GDM1 (cell line): ENCODE measurements at places on chromosomes 11 and 22.

DNA sequence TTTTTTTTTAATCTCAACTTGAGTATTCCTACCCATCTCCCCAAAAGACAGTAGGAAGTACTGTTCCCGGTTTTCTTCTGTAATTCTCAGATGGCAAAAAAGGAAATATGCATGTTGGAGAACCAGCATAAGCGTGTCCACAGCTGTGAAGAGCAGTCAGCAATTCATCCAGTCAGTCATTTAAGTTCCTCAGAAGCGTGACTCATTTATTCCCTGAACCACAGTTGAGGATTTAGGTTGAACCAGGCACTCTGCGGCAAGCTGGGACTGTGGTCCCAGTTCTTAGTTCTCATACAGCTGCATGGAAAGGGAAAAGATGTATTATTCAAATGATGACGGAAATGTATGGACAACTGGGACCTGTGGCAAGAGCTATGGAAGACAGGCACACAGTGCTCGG lies 61.0 kb upstream of the MYO18B start:
- DNase-seq, result no peak

GRCh38 chr11:121887976-121888557 lies 227.9 kb downstream of the BLID start:
- DNase-seq, result no peak

DNA sequence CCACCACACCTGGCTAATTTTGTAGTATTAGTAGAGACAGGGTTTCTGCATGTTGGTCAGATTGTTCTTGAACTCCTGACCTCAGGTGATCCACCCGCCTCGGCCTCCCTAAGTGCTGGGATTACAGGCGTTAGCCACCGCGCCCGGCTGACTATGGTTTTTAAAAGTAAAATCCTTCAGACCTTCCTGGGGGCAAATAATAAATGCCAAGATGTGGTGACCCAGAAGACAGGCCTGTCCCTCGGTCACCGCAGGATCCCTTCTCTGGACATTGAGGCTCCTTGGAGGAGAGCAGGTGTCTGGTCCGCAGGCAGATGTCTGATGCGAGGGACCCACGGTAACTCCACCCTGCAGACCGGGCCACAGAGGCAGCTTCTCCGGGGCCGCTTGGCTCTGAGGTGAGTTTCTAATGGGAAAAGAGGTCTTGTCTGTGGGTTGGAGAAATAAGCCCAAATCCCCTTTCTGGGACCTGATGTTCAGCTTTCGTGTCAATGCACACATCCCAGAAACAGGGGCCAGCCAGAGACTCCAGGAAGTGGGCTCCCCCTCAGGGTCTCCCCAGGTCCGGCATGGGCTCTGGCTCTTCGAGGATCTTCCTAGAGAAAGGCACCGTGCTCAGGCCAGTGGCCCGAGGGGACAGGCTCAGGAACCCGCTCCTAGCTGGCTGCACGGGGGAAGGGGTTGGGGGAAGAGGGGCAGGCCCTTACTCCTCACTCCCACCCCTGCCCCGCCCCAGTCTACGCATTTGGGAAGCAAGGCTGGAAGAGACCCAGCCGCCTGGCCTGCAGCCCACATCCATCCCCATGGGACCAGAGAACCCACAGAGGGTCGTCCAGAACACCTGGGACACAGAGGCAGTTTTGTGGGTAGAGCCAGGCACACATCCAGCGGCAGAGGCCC lies 100.6 kb downstream of the WNT7B start:
- no peak for DNase-seq

DNA sequence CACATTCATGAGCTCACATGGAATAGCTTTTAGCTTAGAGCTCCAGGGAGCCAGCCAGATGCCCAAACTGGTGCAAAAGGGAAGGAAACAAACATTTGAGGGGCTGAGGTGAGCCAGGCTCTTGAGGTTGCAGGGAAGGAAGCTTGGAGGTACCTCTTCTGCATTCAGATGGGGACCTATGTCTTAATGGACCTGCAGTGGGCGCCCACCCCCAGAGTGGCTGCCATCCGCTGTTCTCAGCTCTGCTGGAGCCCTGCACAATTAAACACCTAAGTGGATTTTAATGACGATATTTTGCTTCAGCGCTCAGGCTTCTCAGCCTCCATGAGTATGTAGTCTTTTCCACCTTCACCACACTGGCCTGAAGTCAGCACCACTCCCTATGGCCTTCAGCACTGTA lies 100.8 kb downstream of the LDLRAD3 start:
- no peak for DNase-seq

DNA sequence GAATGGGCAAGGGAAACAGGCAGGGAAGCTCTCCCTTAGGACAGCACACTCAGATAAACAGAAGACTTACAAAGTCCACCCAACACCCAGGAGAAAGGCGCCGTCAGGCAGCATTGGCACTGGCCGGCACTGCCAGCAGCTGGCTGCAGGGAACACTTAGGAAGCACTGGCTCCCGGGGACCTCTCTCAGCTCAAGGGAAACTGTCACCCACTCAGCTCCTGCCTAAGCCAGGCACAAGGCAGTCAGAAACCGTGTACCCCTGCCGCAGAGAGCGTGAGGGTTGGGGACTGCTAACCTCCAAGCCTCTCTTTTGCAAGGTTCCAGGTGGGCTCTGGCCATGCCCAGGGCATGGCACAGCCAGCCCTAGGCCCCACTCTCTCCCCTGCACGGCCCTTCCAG lies 64.7 kb downstream of the DGCR2 start:
- no peak for DNase-seq

DNA sequence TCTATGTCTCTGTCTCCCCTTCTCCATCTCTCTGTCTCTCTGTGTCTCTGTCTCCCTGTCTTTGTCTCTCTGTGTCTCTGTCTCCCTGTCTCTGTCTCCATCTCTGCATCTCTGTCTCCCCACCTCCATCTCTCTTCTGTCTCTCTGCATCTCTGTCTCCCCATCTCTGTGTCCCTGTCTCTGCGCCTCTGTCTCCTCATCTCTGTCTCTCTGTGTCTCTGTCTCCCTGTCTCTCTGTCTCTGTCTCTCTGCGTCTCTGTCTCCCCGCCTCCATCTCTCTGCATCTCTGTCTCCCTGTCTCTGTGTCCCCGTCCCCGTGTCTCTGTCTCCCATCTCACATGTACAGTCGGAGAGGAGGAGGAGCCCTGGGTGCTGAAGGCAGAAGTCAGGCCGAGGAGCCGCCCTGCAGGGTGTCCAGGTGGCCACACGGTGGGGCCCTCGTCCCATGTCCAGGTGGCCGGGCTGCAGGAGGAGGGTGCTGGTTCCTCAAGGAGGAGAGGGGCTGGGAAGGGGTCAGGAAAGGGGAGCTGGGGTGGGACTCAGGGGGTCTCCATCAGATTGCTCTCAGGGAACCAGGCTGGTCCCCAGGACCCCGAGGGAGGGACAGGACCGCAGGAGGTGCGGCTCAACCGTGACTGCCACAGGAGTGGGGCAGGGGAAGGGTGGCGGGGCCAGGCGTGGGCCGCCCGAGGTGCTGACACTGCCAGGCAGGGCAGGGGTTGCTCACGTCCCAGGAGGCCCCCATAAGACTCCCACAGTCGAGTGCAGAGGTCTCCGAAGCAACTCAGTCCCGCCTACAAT lies 25.6 kb upstream of the TH start:
- peak; percentile 71 for DNase-seq

DNA sequence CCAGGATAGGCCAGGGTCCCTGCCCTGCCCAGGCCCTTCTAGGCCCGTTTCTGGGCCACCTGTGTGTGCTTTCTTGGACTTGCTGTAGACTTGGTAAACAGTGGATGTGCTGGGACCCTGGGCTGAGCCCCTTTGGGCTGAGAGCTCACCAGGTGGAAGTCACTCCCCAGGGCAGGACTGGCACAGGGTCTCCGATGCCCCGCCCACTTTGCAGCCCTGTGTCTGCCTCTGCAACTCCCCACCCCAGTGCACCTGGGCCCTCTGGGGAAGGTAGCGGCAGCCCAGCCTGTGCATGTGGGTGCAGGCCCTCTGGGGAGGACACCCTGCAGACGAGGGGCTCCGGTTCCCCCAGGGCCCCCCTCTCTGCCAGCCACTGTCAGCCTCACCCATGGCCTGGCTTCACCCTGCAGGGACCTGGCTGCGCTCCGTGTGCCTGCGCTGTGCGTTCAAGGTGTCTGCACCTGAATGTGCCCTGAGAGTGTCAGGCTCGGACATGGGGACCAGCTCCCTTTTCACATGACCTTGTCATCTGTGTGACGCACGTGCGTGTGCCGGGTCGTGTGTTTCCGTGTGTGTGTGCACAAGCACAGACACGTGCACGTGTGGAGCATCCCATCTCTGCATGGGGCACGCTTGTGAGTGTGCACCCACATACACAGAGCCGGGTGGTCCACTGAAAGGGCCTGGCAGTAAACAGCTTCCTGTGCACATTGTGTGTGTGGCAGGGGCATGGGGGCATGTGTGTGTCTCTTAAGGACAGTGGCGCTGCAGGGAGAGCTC lies 118.5 kb downstream of the KCNQ1OT1 start:
- DNase-seq, result no peak

DNA sequence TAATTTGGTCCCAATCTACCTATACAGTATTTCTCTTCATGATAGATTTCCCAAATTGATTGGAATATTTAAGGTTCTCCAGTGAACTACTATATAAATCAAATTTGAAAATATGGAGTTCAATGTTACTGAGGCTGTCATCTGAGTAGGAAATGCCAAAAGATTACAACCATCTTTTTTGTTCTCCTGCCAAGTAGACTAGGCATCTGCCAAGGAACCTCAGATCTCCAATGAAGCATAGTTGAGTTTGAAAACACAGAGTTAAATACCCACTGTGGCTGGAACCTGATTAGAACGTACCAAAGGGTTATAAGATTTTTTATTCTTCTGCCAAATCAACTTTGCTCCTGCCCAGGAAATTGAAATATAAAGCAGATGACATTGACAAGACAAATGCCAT lies 330.9 kb downstream of the CNTN5 start:
- DNase-seq, result no peak

DNA sequence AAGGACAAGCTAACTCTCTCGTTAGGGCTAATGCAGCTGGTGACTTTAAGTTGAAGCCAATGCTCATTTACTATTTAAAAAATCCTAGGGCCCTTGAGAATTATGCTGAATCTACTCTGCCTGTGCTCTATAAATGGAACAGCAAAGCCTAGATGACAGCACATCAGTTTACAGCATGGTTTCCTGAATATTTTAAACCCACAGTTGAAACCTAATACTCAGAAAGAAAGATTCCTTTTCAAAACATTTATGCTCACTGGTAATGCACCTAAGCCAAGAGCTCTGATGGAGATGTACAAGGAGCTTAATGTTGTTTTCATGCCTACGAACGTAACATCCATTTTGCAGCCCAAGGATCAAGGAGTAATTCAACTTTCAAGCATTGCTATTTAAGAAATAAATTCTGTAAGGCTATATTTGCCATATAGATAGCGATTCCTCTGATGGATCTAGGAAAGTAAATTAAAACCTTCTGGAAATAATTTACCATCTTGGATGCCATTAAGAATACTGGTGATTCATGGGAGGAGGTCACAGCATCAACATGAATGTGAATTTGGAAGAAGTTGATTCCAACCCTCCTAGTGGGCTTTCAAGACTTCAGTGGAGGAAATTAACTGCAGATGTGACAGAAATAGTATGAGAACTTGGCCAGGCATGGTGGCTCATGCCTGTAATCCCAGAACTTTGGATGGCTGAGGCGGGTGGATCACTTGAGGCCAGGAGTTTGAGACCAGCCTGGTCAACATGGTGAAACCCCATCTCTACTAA lies 14.5 kb downstream of the XNDC1N start:
- DNase-seq, result no peak

- DNase-seq, result no peak
Observed at GRCh38 chr11:57316017-57316416, 8.7 kb downstream of the TNKS1BP1 start.

DNA sequence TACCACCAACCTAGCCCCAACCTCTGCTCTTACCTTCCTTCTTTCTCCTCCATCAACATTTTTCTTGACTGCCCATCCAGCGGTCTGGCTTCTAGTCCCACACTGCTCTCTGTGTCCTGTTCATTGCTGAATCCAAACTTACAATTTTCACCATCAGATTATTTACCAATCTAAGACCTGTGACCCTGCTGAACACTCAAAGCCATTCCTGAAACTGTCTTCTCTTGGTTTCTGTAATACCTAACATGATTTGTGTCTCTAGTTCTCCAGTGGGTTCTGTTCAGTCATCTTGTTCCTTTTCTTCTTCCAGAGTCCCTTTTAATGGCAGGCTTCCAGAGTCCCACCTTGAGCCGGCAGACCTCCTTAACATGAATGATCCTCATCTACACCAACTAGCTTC lies 24.1 kb downstream of the RRAS2 start:
- DNase-seq, result no peak

DNA sequence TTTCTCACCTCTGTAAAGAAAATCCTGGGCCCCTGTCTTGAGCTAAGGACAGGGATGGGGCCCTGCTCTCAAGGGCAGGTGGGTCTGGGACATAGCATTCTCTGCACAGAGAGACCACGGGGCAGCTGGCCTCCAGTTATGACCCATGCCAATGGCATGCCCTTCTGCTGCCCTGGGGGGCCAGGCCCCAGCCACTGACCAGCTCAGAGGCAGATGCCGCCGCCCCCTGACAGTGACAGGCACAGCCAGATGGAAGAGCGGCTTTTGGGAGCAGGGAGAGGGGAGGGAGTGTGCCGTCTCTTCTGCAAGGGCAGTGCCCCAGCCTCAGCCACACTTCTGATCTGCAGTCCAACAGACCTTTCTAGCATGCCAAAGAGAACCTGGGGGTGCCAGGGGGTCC lies 114.8 kb upstream of the NAV2 start:
- no peak for DNase-seq

GRCh38 chr11:17927041-17927440 lies 85.8 kb downstream of the SERGEF start:
- DNase-seq, result no peak

- DNase-seq, result no peak
Observed at GRCh38 chr11:75505916-75506692, 19.6 kb downstream of the GDPD5 start.

- no peak for DNase-seq
Observed at GRCh38 chr11:74953451-74953850, 4.4 kb downstream of the SPCS2 start.

DNA sequence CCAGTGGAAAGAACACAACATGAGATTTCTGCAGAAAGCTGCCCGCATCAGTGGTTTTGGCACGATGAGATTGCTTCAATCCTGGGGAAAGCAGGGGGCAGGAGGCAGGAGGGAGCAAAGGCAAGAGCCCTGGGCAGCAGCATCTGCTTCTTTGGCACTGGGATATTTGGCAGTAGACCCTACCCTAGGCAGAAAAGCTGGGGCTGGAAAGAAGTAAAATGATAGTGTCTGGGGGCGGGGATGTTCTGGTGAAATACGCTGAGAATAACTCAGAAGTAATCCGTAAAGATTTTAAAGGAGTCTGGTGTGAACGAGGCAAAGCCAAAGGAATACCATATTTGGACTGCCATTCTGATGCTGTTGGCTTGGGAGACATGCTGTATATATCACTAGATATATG lies 62.0 kb downstream of the FAM76B start:
- DNase-seq, result no peak

DNA sequence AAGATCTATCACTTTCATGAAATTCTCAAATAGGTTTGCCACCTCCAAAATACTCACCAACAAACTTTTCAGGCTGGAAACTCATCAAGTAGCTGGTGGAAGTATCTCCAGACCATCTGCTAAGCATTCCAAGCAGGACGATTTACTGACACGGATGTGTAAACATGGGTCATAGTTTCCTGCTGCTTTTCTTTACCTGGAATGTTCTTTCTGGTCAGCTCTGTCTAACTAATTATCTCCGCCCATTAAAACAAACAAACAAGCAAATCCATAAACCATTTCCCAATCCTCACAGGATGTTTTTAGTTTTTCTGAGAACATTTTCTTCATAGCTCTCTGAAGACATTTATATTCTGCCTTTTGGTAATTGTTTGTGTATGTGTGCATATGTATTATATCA lies 397.0 kb downstream of the METTL15 start:
- no peak for DNase-seq
